ENCODE measurements at places on chromosomes 2 and 18.

DNA sequence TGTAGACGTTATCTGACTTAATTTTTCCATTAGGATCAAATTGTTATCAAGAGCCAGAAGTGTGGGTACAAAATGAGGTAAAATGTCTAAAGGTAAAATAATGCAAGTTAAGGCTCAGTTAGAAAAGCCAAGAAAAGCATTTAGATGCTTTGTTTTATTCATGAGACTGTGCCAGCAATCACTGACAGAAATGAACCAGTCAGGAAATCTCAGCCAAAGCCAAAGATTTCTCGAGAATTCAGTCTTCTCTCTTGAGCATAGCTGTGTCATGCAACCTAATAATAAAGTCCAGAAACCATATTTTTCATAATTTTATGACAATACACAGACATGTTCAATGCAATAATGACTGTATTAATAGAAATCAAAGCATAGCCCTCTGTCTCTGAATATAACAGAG lies 43.5 kb upstream of the ZNF397 start:
- DNase-seq = no peak

GRCh38 chr2:108803045-108803736 lies 16.6 kb downstream of the CCDC138 start:
- no peak for DNase-seq

DNA sequence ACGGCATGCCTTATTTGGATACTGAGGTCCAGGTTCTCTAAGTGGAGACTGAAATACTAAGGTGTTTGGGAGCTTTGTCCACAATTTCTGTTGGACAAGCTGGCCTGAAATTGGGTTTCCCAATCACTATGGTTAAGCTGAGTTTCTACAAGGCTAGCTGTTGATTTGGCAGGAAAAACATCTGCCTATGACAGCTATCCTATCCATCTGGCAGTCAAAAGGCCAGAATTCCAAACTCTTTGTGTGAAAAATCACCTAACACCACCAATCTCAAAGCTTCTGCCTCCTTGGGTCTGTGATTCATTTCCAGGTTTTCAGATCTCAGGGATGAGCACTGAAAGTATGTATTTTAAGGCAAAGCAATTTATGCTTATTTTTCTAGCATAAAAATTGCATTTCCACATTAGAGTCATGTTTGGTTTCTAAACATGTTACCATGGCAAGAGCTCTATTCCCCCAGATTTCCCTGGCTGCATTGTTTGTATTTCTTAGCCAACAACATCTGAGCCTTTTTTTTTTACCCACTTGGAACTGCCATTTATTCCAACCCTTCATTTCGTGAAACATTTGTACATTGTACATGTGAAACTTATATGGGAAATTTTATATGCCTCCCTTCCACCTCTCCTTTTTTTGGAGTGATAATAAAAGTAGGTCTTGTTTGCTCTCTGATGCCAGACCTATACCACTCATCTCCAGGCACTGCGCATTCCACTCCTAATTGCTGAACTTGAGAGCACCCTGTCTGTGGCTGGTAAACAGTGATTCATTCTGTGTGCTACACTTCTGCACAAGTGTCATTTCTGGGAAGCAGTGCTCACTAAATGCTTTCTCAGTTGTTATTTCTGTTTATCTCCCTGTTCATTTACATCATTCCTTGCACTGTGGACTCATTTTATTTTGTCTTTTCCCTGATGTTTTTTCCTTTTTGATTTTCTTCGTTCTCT lies 15.9 kb upstream of the CCDC85A start:
- no peak for DNase-seq

GRCh38 chr2:241061275-241061674 lies 40.8 kb downstream of the MTERF4 start:
- DNase-seq = no peak

- no peak for DNase-seq
These were observed 16.2 kb downstream of the ADRA2B start for GRCh38 chr2:96099861-96100798.

GRCh38 chr2:201754717-201755415 lies 25.9 kb downstream of the ALS2 start:
- DNase-seq = no peak

GRCh38 chr2:117794668-117795067 lies 19.8 kb upstream of the DDX18 start:
- DNase-seq = no peak

DNA sequence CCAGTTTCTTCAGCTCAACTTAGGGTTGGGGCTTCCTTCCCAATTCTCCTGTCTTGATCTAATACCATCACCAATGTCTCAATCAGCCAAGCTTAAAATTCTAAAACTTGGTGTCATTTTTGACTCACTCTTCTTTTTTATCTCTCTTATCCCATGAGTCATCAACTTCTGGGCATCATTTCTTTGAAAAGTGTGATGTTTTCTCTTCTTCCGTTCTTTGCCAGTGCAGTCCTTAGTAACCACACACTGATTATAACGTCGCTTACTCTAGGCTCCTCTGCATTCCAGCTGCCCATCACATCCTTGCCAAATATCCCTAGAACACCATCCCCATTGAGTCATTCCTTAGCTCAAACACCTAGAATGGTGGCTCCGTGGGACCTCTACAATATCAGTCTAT lies 27.4 kb upstream of the MRO start:
- DNase-seq = no peak

- no peak for DNase-seq
These were observed 177.8 kb downstream of the ST6GAL2 start for GRCh38 chr2:106708209-106708608.

GRCh38 chr2:149001496-149001895 lies 37.0 kb upstream of the LYPD6B start:
- DNase-seq = no peak

- DNase-seq = no peak
These were observed 241.5 kb downstream of the RNF152 start for GRCh38 chr18:61651145-61651879.

- no peak for DNase-seq
These were observed 1249.0 kb upstream of the FAM98A start for GRCh38 chr2:34848132-34848531.

Data from GM10248 (cell line).